ENCODE measurements at places on chromosomes 6 and 20.

DNA sequence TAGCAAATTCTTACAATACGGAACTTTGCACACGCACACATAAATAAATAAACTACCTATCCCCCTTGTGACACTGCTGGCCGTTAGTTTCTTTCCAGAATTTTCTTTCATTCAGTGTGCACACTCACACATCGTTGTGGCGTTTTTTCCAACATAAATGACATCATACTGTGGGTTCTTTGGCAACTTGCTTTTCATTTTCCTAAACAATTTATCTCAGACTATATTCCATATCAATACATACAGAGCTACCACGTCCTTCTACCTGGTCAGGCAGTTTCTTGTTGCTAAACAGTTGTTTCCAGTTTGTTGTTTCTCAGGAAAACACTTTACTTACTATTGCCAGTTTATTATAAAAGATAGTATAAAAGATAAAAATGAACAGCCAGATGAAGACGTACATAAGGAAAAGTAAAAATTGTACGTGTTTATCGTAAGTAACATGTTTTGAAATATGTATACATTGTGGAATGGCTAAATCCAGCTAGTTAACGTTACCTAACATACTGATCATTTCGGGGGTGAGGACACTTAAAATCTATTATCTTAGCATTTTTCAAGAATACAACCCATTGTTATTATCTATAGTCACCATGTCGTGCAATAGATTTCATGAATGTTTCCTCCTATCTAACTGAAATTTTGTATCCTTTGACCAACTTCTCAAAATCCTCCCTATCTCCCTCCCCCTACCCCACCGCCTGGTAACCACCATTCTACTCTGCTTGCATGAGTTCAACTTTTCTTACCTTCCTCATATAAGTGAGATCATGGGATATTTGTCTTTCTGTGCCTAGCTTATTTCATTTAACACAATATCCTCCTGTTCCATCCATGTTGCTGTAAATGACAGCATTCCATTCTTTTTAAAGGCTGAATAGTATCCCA, 1.2 kb upstream of the TP53RK start:
- no peak for DNase-seq

- no peak for DNase-seq
Measured at GRCh38 chr6:169859401-169859977, 108.1 kb downstream of the ERMARD start.

DNA sequence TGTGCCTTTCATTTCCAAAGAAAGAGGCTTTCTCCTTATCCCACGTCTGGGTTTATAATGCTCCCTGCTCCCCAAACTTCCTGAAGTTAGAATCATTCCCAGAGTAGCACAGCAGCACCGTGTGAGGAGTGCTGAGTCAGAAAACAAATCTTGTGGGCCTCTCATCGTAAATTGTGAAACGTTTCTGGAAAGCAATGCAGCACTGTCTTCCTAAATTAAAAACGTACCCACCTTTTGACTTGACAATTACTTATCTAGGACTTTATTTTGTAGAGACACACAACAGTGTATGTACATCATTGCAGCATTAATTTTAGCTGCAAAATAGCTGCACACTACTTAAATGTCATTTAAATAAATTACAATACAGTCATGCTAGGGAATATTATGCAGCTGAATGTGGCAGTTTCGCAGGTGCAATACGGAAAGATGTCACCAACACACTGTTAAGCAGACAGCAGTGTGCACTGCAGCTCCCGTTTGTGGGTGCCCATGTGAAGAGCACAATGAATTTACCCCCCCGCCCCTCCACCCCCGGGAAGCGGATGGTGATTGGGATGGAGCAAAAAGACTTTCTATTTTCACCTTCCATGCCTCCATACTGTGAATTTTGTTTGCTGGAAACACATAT, 30.8 kb downstream of the RRBP1 start:
- DNase-seq = no peak

GRCh38 chr20:37816003-37816402, 86.9 kb upstream of the VSTM2L start:
- DNase-seq = peak; percentile 6

GRCh38 chr6:45532721-45533210, 155.0 kb upstream of the SUPT3H start:
- no peak for DNase-seq

GRCh38 chr6:159996626-159997497, 28.0 kb downstream of the IGF2R start:
- DNase-seq = no peak

DNA sequence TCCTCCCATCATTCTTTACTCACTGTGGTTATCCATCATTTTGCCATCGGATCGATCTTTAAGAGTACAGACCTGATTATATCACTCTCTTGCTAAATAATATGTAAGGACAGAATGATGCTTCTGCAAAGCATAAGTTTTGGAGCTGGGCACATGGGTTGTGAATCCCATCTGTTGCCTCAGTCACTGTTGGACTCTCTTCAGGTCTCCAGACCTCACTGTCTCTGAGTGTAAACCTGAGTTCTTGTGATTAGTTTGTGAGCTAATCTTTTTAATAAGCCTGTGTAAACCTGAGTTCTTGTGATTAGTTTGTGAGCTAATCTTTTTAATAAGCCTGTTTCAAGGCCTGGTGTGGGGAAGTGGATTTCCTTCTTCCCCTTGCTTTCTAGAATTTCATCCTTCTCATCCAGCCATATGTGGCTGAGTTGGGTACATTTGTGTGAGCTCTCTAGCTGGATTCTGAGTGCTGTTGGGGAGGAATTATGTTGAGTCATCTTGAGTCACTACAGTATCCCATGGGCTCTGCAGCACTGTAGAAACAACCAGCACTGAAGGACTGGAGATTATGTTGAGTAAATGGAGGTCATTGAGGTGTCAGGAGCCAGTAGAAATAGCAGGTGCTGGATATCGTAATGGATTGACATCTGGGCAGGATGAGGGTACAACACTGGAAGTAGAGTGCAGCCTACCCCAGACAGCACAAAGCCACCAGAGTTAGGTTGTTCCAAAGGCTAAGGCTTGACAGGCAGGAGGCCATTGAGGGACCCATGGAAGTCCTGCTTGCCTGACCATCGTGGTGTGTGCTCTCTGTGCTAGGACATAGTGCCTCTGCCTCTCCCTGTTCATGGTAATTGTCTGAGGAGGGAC, 52.4 kb downstream of the SCAND1 start:
- no peak for DNase-seq

- DNase-seq = no peak
Measured at GRCh38 chr20:16624106-16624505, 50.9 kb upstream of the KIF16B start.

GRCh38 chr20:44176833-44177534, 10.0 kb downstream of the JPH2 start:
- DNase-seq = no peak

DNA sequence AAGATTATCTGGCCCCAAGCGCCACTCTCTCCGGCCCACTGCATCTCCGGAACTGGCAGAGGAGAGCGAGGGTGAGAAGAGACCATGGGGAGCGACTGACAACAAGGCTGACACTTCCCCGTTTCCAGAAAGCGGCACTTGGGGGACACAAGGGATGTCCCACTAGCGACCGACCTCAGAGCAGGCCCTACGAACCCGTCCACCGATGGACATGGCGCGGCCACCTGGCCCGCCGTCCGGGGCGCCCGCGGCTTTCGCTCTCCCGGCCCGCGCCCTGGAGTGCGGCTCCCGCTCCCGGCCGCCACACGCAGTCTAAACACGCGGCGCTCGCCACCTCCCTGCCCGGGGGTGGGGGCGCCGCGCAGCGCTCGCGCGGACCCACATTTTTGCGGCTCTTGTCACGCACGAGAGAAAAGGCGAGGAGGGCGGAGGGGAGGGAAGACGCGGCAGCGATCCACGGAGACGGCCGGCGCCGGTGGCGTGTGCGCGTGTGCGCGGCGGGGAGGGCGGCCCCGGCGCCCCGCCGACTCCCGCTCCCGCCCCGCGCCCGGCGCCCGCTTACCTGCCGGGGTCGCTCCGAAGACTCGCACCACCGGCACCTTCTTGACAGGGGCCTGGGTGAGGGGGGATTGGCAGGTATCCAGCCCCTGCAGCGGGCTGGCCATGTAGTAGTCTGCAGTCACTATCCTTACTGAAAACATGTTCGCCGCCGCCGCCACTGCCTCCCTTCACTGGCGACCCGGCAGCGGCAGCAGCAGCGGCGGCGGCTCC, 645 bp downstream of the REV3L start:
- peak; percentile 46 for DNase-seq

DNA sequence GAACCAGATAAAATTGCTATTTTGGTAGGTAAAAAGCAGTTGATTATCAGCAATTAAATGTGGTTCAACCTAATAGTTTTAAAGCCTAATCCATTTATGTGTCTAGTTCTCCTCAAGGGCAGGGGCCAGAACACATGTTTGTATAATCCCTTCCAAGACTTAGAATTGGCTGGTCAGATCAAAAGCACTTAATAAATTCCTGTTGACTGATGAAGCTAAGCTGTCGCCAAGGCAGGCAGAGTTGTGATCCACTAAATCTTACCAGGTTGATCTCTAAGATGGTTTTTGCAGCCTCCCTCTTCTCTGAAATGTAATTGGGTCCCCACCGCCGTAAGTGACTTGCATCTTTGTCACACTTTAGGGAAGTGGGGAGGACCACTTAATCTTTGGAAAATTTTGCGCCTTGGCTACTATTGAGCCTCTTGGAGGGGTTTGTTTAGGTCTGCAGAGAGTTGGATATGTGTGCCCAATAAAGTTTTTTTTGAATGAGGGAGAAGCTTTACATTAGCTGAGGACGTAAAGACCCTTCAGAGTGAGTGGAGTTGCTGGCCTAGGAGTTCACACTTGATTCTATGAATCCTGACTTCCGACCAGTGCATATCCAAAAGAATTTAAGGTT, 65.9 kb downstream of the PHF20 start:
- no peak for DNase-seq

GRCh38 chr6:53112871-53113270, 35.8 kb downstream of the GCM1 start:
- DNase-seq = peak; percentile 50

GRCh38 chr6:162408826-162409535, 318.6 kb downstream of the PRKN start:
- DNase-seq = no peak

DNA sequence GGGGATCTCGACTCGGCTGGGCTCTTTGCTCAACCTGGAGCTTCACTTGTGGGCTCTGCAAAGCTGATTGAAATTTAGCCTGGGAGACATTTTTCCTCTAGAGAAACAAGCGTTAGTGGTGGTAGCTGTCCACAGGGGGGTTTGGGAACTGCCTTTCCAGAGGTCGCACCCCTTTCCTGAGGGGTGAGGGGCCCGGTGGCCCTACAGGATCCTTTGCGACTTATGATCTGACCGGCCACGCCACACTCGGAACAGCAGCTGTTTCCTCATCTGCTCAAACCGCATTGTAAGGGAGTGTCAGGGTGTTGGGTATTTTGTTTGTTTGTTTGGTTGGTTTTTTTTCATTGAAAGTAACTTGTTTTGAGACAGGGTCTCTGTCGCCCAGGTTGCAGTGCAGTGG, 21.0 kb downstream of the PNLDC1 start:
- no peak for DNase-seq

- DNase-seq = no peak
Measured at GRCh38 chr20:58645412-58645968, 5.6 kb upstream of the STX16 start.

- DNase-seq = no peak
Measured at GRCh38 chr6:7050004-7050403, 57.8 kb upstream of the RREB1 start.

GRCh38 chr6:136117081-136117480, 133.0 kb downstream of the MTFR2 start:
- no peak for DNase-seq

DNA sequence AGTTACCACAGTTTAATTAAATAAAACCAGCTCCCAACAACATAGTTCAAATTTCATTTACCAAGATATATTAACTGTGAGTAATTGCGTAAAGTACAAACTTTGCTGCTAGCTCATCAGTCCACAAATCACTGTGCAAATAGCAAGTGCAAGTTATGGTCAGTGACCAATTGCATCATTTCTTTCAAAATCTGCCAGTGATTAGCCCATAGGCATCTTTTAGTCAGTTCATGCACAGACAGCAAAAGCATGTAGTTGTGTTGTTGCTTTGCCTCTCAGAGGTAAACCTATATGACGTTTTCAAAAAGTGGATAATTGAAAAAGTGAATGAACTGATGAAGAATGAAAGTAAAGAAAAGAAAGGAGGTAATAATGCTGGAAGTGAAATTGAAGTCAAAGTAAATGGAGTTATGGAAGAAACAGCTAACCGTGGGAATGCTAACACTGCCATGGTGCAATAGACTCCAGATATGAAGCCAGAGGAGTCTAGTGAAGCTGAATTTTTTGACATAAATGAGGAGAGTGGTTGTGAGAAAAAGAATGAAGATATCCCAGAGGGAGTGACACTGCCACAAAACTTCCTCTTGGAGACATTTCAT, 36.5 kb downstream of the ENPP1 start:
- DNase-seq = no peak

GRCh38 chr6:64777941-64778785, 928.9 kb downstream of the EYS start:
- DNase-seq = no peak

DNA sequence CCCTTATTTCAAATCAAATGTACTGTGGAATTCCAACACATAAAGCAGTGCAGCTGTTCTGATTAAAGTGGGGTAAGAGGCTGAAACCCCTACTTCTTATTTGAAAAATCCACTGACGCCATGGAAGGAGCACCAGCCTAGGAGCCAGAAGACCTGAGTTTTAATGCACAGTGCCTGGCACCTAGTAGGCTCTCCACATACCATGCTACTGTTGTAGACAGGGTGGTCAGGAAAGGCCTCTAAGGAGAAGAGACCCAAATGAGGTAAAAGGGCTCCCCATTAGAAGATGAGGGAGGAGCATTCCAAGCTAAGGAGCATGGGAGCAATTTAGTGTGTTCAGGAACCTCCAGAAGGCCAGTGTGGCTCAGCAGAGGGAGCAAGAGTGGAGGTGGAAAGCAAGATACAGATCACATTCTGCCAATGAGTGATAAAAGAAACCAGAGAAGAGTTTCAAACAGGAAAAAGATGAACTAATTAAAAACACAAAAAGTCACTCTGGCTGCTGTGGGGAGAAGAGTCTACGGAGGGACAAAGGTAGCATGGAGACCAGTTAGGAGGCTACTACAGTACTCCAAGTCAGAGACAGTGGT, 11.8 kb upstream of the ZNF76 start:
- DNase-seq = no peak

GRCh38 chr6:11515763-11516162, 21.8 kb upstream of the TMEM170B start:
- DNase-seq = no peak

DNA sequence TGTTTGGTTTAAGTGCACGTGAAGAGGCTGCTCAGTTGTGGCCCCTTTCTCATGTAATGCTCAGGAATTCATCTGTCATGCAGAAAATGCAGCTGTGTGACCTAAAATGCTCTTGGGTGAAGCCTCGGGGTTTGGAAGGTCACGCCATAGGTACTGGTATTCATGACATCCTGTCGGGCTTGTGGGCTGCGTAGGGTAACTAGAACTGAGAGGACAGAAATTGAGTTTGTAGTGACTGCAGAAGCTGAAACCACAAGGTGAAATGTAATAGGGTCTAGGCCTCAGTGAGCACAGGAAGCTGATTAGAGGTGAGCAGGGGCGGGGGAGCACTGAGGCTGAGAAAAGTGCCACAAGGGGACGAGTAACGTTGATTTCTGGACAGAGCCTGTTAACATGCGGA, 128.8 kb downstream of the SOBP start:
- no peak for DNase-seq

GRCh38 chr6:38912378-38912777, 136.2 kb upstream of the GLP1R start:
- DNase-seq = no peak
